Stimulated activated CD8-positive, alpha-beta memory T cell treated with anti-CD3 and anti-CD28 coated beads, Interleukin-4, amount 100 ng/mL, for 24 hours (primary cell): ENCODE measurements at places on chromosomes 6 and 20.

DNA sequence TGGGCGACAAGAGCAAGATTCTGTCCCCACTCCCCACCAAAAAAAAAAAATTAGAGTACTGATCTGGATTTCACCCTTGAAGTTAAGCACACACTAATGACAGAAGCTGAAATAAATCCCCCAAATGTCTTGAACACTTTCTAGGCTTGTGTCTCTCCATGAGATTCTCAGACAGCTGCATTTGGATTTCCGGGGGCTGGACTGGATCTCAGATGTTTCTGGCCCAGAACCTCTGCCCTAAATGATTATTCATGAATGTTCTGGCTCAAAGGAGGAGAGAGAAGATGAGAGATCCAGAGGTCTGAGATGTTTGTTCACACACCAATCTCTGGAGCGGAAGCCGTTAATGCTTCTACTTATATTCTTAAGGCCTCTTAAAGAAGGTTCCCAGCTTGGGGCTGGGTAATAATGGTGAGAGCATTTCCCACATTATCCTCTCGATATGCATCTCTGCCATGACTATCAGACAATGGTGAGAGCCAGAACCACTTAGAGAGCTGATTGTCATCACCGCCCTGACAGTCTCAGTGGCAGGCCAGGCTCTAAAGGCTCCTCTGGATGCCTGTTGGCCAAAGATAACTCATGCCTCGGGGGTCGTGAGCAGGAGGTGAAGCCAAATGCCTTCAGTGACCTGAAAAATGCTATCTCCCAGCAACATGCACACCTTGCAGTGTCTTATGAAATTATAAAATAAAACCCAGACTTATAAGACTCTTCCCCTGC, 127.9 kb upstream of the AGPAT4 start:
- no peak for DNase-seq

DNA sequence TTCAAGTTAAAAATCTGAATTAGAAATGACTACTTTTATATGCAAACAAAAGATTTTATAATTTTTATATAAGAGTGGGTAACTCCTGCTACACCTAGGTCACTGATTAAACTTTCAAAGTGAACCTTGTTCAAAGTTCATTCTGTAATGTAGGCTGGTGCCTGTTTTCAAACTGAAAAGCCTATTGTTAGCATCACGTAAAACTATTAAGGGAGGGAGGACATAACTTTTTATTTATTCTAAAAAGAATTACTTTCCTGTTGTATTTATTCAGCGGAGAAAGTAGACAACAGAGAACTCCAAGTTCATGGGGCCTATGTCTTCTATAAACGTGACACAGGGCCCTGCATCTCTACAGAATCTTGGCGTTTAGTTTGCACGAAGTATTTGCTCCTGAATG, 27.4 kb downstream of the FERMT1 start:
- DNase-seq, result no peak

DNA sequence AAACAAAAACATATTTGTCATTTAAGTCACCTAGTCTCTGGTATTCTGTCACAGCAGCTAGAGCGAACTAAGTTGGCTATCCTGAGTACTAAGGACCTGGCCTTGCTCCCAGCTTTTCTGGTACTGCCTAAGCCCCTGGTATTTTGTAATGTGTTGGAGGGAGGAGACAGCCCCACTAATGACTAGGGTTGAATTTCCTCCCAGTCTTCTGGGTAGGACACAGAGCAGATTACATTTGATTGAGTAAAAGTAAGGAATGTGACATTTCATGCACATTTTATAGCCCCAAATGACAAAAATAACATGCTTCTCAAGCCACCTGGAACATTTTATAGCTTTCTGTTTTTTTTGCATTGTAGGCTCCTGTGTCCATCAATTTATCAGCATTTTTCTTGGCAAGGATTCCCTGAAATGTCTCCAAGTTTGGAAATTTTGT, 47.9 kb upstream of the DDR1 start:
- no peak for DNase-seq

GRCh38 chr20:44829688-44830087, 19.3 kb upstream of the RIMS4 start:
- DNase-seq, result no peak

GRCh38 chr6:154763650-154764049, 30.4 kb downstream of the SCAF8 start:
- DNase-seq, result no peak
